ENCODE measurements at places on chromosomes 4 and X.

DNA sequence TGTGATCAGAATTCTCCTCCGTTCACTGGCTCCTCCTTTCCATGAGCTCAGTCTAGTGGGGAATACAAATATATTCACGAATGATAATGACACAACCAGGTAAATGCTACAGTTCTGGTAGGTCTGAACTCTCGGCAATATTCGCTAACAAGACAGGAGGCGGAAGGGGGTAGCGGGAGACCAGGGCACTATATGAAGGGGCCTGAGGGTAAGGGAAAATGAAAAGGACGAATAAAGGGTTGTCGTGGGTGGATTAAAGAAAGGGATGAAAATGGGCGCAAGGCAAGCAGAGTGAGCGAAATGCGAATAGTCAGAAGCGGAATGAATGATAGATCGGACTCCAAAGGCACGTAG is 743 bp downstream of the NKAP start:
- DNase-seq: no peak

GRCh38 chr4:138612428-138612827 is 370.3 kb upstream of the SLC7A11 start:
- DNase-seq: no peak

GRCh38 chr4:82450966-82451755 is 20.8 kb downstream of the ENOPH1 start:
- no peak for DNase-seq

DNA sequence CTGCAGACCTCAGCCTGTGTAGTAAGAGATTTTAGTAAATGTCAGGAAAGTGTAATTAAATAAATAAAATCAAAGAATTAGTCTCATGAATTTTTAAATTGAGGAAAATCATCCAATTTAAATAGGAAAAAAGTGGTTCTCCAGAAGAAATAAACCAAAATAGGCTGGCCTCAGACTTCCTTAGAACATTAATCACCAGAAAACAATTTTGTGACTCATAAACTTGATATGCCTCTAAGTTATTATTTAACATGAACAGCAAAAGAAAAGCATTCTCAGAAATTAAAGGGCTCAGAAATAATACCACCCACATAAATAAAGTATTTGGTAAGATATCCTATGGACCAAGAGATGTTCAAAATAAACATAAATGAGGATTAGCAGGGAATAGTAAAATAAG is 14.3 kb downstream of the FAM47B start:
- no peak for DNase-seq

DNA sequence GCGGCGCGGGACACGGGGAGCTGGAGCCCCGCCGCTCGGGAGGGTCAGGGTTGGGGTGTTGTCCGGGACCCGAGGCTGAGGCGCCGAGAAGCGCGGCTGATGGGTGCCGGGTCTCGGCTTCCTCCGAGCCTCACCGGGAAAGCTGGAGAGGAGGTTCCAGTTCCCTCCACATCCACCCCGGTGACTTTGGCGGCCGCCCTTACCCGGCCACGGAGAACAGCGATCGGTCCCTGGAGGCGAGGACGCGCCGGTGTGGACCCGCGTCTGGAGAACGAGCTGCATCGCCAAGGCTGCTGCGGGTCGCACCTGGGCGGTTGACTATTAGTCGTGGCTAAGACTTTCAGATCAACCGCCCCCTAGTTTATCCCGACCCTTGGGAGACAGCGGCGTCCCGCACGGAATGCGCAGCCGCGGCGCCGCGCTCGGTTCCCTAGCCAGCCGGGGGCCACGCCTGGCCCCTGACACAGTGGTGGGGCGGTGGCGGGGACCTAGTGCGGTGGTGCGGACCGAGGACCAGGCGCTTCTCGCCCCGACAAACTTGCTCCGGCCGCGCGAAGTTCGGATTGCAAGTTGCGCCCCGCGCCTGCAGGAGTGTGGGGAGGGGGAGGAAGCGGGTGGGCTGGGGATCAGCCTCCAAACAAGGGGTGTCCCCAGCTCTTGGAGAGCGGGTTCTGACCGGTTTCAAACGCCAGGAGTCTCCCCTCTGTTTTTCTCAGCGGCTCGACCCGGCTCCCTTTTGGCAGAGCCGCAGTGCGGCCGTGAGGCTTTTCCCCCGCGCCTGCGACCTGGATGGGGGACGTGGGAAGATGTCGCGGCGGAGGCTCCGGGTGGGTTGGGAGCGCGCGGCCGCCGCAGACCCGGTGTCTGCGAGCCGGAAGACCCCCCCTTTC is 568 bp downstream of the FHDC1 start:
- no peak for DNase-seq

Measured in NCI-H774 (cell line).